Inflammatory macrophage treated with lipopolysaccharide for 1 hour (primary cell): ENCODE measurements at places on chromosomes 1 and 21.

DNA sequence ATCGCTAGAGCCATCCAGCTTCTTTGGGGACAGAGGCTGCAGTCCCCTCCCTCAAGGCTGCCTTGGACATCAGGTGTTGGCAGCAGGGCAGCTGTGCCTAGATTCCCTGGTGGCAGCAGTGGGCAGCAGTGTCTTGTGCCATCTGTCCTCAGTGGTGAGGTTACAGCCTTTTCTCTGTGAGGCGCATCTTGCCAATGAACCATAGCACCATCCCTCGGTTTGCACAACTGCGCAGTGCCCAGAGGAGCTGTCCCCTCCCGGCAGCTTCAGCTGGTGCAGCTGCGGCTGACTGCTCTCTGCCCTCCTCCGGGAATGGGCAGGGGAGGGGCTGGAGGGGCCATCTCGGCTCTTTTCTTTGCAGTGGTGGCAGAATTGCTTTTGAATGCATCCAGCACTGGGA is 59.0 kb upstream of the C8B start:
- no peak for DNase-seq

- DNase-seq, result peak; percentile 66
Observed at GRCh38 chr1:204530932-204531331, 14.7 kb downstream of the MDM4 start.

GRCh38 chr1:32627596-32628162 is 22.7 kb downstream of the ZBTB8OS start:
- no peak for DNase-seq

DNA sequence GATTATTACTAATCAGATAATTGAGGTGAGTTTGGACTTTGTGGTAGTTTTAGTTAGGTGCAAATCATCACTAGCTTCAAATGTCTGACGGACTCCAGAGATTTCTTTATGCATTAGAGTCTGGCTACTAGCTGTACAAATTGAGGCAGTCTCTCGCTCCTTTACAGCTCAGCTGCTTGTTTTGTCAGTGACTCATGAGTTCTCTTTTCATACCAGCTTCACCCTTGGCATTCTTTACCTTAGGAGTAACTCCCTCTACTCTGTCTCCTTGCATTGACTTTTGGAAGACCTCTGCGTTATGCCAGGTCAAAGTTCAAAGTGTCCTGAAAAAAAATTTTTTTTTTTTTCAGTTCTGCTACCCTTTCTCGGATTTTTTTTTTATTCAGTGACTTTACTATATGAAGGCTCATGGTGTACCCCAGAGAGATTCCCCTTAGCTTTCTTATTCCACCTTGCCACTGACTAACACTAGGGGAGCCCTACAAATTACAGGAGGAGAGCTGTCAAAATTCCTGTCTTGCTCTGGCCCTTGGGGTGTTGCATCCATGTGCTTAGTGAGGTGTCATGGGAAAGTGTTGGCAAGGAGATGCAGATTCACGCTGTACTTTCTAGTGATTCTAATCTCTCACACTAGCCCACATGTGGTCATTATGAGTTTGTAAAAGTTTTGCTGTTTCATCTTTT is 576.6 kb downstream of the ADGRL2 start:
- no peak for DNase-seq

- no peak for DNase-seq
Observed at GRCh38 chr1:230839173-230839572, 29.1 kb downstream of the C1orf198 start.
